Inflammatory macrophage treated with lipopolysaccharide for 4 hours (primary cell): ENCODE measurements at places on chromosomes 12 and 14.

GRCh38 chr12:88367231-88367630, 213.0 kb downstream of the KITLG start:
- peak; percentile 22 for DNase-seq

- no peak for DNase-seq
These were observed 46.9 kb downstream of the CNOT2 start for GRCh38 chr12:70290116-70290515.

GRCh38 chr14:78519863-78520262, 349.7 kb downstream of the NRXN3 start:
- peak; percentile 4 for DNase-seq

DNA sequence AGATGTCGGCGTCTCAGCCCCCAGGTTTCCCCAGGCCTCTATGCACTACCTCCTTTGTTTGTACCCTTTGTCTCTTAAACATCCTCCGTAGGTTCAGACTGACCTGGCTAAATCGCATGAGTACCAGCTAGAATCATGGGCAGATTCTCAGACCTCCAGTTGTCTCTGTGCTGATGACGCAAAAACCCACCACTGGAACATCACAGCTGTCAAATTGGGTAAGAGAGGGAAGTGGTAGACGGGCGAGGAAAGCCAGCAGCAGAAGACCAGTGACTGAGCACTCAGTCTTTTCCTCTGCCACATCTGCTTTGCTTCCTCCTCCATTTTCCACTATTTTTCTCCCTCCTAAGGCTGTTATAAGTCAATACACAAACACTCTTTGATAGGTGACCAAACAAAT, 29.7 kb downstream of the A2ML1 start:
- peak; percentile 46 for DNase-seq

DNA sequence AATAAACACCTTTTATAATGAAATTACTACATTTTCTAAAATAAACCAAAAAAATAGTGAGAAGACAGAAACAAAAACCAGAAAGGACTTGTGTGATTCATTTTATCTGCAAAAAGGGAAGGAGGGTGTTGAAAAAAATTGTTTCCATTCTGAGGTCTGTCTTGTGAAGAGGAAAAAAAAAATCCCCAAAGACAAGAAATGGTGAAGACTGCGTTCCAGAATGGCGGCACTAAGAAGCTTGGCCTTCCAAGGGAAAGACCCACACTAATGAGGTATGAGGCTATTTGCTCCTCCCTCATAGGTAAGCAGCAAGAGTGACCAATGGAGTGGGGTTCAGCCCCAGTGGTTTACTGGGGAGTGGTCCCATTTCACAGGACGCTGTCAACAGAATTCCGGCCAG, 35.0 kb downstream of the GNPTAB start:
- peak; percentile 80 for DNase-seq

DNA sequence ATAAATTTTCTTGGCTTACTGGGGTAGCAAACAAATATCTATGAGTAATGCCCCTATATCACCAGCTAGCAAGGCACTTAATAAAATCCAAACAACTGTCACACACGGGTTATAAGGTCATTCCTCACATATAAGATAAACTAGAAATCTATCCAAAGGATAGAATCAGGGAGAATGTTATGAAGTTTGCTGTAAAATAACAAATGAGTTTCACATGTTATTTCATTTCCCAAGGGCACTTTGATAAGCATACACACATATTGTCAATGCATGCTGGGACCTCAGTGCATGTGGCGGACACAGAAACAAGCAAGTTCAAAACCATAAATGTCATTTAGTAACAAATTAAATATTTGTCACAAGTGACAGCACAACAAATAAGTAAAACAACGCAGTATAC, 429.4 kb downstream of the GXYLT1 start:
- DNase-seq: no peak

DNA sequence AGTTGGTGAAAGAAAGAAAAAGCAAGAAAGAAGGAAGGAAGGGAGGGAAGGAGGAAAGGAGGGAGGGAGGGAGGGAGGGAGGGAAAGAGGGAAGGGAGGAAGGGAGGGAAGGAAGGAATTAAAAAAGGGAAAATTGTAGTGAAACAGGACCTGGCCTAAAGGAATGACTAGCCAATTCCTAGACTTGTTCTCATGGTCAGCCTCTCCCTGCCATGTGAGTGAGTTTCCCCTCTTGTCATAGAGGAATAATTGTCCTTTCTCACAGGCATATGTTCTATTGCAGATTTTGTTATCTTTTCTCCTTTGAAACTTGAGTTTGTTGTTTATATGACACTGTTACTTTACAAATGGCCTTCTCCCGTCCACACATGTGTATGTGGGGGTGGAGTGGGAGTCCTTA, 81.9 kb downstream of the TMEM260 start:
- no peak for DNase-seq

DNA sequence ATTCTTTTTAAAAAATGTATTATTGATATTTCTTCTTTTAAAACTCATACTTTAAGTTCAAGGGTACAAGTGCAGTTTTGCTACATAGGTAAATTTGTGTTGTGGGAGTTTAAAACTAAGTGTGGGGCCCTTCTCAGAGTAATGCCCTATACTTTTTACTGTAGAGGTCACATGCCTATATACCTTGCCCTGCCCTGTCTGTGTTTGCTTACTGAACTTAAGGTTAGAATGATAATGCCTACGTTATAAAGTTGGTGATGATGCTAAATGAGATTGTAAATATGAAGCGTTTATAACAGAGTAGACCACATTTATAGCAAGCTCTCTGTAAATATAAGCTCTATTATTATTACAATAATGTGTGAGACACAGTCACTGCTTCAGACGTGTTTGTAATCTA, 261.9 kb downstream of the RASSF9 start:
- no peak for DNase-seq

GRCh38 chr12:102918840-102919239, 1.8 kb upstream of the PAH start:
- no peak for DNase-seq

DNA sequence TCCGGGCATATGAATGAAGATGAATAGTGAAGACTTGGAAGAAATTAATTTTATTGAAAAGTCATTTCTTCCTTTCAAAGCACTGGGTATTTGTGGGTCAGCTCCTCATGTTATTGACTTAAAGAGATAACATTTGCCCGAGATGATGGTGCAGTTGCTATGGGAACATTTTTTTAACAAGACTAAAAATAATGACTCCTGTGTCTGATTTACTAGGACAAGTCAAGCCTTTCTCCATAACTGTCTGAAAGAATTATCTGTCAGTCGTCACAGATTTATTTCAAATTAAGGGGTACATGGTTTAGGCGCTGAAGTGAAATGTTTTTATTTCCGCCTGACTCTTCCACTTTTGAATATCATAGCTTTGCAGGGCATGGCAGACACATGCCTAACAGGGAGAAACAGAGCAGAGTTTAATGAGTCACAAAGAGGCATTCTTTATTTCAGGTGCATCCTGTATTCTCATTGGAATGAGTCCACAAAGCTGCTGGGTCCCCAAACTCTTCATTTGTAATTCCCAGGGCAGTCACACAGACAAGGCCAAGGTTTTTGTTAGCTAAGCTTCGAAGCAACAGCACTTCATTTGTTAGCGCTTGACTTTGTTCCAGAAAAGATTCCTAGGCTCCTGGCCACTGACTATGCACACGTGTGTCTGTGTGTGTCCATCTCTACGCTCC, 4.3 kb upstream of the GPHB5 start:
- DNase-seq: no peak

DNA sequence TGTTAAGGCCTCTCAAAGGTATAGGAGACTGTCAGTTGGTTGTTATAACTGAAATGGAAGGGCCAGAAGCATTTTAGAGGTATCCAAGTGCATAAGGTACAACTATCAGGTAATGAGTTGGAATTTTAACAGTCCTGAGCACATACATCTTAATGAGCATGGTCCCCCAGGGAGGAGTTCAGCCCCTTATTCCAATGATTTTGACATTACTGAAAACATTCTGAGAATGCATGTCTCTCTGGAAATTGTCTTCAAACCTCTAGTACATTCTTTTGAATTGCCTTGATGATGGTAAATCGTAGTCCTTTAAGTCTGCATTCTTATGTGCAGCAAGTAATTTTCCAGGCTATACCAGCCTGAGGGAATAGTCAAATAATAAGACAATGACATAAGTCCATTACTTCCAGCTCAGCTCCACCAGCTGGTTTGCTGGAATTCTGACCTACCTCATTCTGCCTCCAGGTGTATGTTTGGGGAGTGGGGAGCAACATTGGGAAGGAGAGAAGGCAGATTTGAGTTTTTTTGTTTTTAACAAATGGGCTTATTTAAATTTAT, 239.2 kb downstream of the MSRB3 start:
- no peak for DNase-seq

DNA sequence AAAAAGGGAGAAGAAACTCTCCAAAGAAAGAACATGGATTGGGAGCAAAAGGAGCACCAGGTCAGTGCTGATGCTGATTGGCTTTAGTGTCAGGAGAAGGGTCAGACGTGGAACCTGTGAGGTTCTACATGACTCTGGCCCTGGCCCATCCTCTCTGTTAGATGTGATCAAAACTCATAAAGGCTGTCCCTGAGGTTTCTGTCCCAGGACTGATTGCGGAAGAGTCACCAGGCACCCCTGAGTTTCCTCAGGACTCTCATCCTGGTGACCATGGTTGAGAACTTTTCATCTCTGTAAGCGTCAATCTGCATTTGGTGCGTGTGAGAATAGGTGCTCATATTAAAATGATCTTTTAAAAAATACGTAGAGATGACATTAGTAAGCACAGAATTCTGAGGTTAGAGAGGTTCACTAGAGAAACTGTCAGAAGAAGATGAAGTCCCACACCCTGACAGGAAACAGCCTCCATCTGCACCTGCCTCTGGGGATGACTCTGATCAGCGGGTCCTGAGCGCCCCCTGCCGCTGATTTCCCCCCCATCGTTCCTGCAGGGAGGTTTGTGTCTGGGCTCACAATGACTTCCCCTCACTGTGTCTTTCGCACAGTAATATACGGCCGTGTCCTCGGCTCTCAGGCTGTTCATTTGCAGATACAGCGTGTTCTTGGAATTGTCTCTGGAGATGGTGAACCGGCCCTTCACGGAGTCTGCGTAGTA, 741.8 kb downstream of the TMEM121 start:
- peak; percentile 34 for DNase-seq

- DNase-seq: no peak
These were observed 209.6 kb downstream of the ADGRD1 start for GRCh38 chr12:131163189-131163738.

GRCh38 chr12:131928080-131928710, 881 bp upstream of the PUS1 start:
- DNase-seq: peak; percentile 24

GRCh38 chr12:122979001-122979907, 1.2 kb upstream of the ARL6IP4 start:
- no peak for DNase-seq

DNA sequence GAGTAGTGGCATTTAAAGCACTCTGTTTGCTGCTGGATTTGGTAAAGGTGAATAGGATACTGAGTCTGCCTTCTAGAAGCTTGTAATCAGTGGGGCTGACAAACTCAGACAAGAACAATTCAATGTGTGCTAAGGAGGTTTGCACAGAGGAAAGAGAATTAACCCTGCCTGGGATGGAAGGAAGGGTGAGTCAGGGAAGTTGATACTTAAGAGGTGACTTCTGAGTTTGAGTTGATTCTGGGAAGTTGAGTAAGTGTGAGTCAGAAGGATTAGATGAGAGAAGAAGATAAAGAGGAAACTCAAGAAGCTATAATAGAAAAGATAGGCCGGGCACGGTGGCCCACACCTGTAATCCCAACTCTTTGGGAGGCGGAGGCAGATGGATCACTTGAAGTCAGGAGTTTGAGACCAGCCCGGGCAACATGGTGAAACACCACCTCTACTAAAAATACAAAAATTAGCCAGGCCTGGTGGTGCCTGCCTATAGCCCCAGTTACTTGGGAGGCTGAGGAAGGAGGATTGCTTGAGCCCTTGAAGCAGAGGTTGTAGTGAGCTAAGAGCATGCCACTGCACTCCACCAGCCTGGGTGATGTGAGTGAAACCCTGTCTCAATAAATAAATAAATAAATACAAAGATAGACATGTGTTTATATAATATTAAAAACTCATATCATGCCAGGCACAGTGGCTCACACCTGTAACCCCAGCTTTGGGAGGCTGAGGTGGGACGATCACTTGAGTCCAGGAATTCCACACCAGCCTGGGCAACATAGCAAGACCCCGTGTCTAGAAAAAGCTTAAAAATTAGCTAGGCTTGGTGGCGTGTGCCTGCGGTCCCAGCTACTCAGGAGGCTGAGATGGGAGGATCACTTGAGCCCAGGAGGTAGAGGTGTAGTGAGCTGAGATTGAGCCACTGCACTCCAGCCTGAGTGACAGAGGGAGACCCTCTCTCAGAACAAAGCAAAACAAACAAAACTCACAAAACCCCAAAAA, 126.8 kb upstream of the CPM start:
- DNase-seq: peak; percentile 83

DNA sequence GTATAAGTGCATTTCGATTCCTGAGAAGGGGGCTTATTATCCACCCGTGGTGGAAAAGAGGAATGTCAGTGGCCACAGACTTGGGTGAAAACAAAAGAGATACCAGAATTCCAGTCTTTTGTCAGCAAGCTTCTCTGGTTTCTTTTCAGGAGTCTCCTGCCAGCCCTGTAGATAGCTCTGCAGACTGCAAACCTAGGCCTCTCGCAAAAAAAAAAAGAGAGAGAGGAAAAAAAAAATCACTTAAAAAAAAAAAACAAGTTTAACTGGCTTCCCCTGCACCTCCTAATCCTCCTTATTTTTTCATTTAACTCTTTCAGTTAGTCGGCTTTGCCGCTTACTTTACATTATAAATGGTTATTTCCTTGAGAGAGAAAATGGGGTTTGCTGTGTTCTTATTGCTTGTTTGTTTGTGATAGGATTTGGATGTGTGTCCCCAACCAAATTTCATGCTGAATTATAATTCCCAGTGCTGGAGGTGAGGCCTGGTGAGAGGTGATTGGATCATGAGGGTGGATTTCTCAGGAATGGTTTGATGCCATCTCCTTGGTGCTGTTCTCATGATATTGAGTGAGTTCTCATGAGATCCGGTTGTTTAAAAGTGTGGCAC, 170.0 kb downstream of the BCL11B start:
- no peak for DNase-seq
